ENCODE measurements at places on chromosomes 2 and 18.

- no peak for DNase-seq
Measured at GRCh38 chr2:145495590-145495989, 975.7 kb upstream of the ZEB2 start.

DNA sequence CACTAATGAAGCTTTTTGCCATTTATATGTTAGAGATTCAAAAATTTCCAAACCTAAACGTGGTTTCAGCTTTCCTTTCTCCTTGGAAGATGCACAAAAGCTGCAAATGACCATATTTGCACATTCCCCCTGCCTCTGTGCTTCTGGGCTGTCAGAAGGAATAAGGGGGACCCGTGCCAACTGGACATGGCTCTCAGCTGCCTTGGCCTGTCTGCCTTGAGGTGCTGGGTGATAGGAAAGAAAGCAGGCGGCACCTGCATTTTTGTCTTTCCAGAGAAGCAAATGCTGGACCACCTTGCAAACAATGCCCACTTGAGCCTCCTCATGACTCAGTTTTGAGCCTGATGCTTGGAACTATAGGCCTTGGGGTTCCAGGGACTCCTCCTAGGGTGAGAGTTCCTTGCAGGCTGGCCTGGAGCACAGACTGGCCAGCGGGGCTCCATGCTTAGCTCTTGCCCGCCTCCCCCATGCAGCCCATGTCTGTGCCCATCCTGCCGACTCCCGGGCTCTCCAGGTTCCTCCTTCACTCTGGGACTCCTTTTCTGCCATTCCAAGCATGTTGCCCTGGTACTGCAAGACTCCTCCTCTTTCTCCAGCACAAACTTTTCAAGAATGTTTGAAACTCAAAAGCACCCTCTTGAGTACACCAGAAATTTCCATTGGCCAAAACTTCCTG is 109.0 kb upstream of the EPAS1 start:
- DNase-seq, result no peak

DNA sequence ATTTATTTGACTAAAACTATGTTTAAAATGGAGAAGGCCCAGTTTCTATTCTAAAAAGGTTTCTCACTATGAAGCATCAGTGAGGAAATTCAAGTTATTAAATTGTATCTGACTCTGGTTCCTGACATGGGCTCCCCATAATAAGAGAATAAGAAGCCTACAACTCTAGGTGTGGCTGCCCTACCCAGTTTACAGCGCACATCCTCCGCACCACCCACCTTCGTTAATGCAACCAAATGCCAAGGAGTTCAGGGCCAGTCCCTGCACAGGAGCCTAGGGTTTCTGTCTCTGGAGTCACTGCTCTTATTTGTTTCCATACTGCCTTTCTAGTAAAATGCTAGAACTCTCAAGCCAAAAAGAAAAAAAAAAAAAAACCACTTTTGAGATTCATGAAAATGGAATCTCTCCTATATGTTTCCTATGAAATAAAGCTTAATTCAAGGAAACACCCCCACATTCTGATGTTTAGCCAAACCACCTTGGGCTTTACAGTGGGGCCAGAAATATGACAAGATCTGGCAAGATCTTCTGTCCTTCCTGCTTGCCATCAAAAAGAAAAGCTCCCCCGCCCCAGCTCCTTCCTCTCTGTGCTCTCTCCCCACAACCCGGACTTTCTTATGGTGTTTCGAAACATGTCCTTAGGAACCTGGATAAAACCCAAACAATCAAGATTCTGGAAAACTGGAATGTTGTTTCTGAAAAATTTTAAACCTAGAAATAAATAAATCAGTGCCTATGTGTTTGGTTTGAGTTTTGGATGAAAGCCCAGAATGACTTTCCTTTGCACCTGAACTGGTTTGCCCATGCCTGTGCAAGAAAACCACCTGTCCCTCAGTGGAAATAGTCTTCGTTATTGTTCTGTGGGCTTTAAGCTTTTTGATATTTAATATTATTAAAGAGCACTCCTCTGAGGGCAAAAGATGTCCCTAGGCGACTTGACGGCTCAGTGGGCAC is 136.7 kb downstream of the SP3 start:
- DNase-seq, result no peak

DNA sequence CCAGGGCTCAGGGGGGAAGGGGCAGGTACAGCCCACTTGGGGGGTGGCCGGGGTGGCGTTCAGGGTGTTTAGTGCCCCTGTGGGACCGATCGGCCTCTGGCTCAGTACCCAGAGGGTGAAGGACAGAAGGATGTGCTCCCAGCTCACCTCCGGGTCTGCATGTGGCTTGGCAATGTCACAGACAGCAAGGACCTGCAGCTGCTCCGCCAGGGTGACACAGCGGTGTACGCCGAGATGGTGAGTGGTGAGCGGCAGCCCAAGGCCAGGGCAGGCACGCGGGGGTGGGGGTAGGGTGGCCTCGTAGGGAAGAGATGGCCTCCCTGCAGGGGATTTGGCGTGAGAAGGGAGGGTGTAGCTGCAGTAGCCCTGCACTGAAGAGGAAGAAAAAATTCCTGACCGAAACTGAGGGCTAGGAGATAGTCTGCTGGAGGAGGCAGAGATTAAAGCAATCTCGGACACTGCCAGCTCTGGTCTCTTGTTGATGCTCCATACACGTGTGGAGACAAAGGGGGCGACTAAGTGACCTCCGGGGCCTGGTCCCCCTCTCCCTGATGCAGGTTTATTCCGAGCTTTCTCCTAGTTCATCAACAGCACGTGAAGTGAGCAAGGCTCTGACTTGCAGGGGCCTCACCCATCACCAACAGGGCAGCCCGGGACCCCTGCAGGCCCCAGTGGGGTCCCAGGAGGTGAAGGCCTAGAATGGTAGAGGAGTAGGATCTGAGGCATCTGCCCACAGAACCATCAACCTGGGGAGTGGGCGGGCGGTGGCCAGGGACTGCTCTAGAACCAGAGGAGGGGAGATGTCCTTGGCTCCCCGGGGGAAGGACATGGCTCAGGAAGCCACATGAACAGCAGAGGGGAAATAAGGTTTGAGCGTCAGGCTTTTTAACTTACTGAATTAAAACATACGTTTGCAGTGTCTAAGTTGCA is 45.4 kb downstream of the FER1L5 start:
- no peak for DNase-seq

DNA sequence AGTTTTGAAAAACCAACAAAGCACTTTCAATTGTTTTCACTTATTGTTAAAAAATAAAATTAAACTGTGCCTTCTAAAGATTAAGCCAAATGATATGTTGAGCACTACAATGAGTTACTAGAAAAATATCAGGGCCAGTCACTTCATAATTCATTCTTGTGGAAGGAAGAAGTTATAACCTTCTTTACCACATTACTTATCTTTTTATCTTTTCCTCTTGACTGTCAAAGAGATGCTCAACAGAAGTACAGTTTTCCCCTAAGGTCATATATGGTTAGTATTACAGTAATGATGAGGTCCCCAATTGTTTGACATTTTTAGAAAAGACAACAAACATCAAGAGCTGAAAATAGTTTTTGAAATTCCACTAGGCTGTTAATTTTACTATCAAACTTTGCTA is 9.4 kb downstream of the PELI1 start:
- no peak for DNase-seq

- DNase-seq, result no peak
Measured at GRCh38 chr2:180695586-180696401, 284.6 kb upstream of the UBE2E3 start.

DNA sequence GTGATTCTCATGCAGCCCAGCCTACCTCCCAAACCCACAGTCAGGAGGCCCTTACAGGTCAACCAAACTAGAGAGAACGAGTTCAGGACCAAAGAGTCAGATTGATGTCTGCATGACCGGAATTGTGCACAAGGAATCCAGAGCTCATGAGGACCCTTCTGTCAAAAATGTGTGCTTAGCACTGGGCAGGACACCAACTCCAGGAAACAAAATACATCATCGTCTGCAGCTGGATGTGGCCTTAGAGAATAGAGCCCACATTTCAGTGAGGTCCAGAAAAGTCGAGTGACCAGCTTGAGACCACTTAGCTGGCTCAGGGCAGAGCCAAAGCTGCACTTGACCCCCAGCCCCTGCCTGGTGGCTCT is 3.2 kb downstream of the TNS1 start:
- no peak for DNase-seq

DNA sequence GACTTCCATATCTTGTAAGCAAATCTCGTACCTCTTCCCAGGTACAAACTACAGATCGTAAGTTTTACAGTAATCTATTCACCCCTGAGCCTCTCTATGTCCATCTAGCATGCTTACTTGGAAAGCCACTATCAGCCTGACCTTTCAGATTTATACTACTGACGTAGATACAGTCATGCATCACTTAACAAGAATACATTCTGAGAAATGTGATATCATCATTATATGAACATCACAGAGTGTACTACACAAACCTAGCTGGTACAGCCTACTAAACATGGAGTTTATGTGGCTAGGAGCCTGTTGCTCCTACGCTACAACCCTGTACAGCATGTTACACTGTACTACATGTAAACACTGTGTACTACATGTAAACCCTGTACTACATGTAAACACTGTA is 293.2 kb upstream of the ZNF804A start:
- no peak for DNase-seq

All from NCI-H1105 (cell line).